Stomach (tissue), 19 donors: ENCODE measurements at places on chromosomes 5 and 9. TPM values are rescaled to one million over a fixed set of nuclear protein-coding genes. Genes with fewer than 3 reads are reported as not detected.

GRCh38 chr5:35240892-35241291 lies 10.6 kb upstream of the PRLR start:
- no peak for DNase-seq

- DNase-seq: peak; percentile 45
Measured at GRCh38 chr5:125196481-125197111, 450.2 kb upstream of the ZNF608 start.

DNA sequence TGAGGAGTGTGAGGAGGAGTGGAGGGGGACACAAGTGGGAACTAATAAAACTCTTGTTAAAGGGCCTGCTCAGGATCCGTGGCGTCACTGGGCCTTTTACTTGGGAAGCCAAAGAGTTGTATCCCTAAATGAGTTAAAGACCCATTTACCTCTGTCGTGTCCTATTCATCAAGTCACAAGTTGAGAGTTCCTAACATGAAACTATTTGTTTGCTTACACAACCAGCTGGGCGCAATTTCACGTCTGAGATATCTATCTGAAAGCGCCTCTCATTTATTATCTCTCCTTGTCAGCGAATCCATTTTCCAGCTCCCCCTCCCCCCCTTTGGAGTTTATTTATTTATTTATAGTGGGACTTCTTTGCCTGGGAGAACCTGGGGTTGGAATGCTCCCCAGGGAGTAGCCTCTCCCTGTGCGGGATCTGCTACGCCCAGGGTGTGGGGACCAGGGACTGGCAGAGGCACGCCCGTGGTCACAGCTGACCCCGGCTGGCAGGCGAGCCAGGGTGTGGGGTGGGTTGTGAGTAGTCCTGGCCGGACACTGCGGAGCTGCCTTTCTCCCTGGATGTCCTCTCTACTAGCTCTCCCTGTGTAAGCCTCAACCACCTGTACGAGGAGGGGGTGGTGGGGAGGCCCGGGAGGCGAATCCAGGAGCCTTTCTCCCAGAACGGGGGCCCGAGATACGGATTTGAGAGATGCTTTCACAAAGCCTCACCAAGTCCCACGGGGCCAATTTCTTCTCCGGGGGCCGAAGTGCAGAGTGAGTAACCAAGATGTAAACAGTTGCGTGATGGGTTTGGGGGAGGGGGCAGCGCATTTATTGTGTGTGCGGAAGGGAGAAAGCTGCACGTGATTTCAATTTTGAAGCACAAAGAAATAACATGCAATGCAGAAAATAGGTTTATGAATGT lies 15.3 kb downstream of the NR2F1 start:
- no peak for DNase-seq

DNA sequence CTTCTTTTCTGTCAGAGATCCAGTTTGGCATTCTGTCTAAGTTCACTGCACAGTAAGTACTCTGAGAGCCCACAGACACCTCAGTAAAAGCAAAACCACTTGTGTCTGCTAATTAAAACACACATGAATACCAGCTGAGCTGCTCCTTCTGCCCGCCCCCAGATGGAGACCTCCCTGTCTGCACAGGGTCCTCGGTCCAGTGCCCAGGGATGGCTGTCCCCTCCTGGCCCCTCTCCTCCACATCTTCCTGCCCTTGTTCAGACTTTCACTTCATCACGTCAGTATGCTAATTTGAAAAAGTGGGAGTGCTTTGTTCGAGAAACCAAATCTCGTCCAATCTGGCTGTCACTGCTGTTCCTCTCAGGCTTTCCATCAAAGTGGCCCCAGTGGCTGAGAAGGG lies 43.5 kb downstream of the LIX1 start:
- DNase-seq: no peak

- DNase-seq: no peak
Measured at GRCh38 chr9:133255371-133256135, 19.4 kb downstream of the ABO start.

DNA sequence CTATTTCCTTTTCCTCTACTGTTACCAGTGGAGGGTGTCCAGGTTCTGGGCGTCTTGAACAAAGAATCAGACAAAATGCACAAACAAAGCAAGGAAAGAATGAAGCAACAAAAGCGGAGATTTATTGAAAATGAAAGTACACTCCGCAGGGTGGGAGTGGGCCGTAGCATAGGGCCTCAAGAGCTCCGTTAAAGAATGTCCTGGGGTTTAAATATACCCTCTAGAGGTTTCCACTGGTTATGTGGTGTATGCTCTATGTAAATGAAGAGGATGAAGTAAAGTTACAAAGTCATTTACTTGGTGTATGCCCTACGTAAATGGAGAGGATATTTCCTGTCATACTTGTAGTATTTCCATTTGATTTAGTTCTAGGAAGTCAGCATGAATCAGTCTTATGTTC lies 113.5 kb upstream of the MRPS30 start:
- no peak for DNase-seq

- no peak for DNase-seq
Measured at GRCh38 chr5:3878267-3878666, 282.6 kb downstream of the IRX1 start.

- DNase-seq: no peak
Measured at GRCh38 chr9:120944434-120944843, 17.8 kb upstream of the TRAF1 start.

DNA sequence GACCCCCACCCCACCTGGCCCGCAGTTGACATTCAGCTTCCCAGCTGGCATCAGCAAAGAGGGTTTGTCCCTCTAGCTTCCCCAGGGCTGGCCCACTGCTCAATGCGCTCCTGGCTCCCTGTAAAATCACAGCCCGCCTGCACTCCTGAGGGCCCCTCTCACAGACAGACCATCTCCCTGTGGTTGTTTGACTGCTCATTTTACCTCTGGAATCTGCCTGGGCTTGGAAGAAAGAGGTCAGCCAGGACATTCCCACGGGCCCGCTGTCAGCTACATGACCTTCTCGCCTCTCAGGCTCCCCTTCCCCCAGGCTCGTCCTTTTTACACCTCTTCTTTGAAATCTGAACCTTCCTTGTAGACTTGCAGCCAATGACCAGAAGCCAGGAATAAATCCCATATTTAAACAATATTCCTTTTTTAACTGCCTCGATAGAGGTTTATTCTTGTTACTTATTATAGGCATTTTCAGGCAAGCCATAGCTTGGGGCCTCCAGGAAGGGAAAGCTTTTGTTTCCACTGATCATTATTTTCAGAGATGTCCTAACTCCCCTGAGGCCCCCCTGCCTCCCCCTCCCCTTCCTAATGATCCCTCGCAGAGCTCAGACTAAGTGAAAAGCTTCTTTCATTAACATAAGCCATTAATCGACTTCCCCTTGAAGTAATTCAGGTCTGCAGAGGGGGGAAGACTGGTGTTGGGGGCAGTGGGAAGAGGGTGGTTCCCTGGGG lies 76.3 kb upstream of the IQGAP2 start:
- DNase-seq: peak; percentile 40

The CEL gene
- total RNA-seq: not detected

The HMMR gene
- 37.5 TPM for total RNA-seq

The CCDC183 gene
- total RNA-seq: 1.7 TPM

The WDR31 gene
- 0.58 TPM for total RNA-seq

The CMYA5 gene
- 13.8 TPM for total RNA-seq

The LHX3 gene
- total RNA-seq: not detected
